Renal cortical epithelial cell (primary cell): ENCODE measurements at places on chromosomes 7 and 10. TPM values are rescaled to one million over a fixed set of nuclear protein-coding genes. Genes with fewer than 3 reads are reported as not detected.

Gene FOXI2
- not detected in 2 replicates for total RNA-seq

Gene NACAD
- total RNA-seq = 1.0 and 7.4 TPM in 2 replicates

Gene VSTM2A
- not detected in 2 replicates for total RNA-seq

Gene GALNT17
- not detected in 2 replicates for total RNA-seq

Gene SPAM1
- total RNA-seq = not detected in 2 replicates

Gene GPR85
- total RNA-seq = 0.17 and 0.35 TPM in 2 replicates

Gene SPDYE18
- total RNA-seq = 0.55 TPM in 1 of 2 replicates, not detected in the other

Gene KCP
- total RNA-seq = 1.9 and 6.8 TPM in 2 replicates
